ENCODE measurements at places on chromosomes 16 and 17.
A peak's percentile ranks its signal among the peaks of the same experiment; 100 is the strongest.

DNA sequence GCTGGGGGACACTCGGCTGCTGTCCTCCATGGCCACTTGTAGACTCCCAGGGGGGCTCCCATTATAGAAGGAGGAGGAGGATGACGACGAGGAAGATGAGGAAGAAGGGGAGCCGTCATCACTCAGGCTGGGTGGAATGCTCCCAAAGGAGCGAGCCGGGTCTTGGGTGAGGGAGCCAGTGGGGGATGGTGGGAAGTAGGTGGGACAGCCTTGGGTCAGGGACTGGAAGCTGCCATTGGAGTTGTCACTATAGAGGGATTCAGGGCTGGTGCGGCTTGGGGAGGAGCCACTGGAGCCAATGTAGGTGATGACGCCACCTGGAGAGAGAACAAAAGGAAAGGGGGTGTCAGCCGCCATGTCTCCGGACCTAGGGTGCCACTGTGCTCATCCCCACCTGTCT lies 3.3 kb downstream of the NR1D1 start:
- DNase-seq: no peak

DNA sequence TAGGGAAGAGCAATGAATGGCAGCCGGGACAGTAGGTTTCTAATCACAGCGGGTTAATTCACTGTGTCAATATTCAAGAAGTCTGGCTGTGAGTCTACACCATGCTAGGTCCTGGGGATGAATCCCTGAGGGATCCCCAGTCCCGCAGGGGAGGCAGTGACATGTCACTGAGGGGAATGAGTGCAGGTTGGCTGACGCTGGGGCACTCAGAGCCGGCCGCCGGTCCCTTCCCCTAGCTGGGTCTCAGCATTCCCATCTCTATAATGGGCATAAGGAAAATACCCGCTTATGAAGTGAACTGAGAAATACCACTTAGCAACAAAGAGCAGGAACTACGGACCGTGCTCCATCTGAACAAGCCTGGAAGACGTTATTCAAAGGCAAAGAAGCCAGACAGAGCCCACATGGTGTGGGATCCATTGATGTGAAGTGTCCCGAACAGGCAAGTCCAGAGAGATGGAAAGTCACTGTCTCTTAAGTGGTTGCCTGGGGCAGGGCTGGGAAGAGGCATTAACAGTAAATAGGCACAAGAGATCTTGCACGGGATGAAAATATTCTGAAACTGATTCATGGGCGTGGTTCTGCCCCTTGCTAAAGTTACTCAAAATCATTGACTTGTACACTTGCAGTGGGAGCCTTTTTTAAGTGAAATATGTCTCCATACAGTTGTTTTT lies 31.9 kb downstream of the PPL start:
- no peak for DNase-seq

DNA sequence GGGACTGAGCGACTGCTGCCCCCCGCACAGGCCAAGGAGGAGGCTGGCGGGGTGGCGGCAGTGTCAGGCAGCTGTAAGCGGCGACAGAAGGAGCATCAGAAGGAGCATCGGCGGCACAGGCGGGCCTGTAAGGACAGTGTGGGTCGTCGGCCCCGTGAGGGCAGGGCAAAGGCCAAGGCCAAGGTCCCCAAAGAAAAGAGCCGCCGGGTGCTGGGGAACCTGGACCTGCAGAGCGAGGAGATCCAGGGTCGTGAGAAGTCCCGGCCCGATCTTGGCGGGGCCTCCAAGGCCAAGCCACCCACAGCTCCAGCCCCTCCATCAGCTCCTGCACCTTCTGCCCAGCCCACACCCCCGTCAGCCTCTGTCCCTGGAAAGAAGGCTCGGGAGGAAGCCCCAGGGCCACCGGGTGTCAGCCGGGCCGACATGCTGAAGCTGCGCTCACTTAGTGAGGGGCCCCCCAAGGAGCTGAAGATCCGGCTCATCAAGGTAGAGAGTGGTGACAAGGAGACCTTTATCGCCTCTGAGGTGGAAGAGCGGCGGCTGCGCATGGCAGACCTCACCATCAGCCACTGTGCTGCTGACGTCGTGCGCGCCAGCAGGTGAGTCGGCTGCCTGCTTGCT lies 5.6 kb upstream of the TMEM88 start:
- DNase-seq: no peak

- DNase-seq: peak; percentile 90
Observed at GRCh38 chr17:82153745-82154375, 55.8 kb upstream of the FASN start.

DNA sequence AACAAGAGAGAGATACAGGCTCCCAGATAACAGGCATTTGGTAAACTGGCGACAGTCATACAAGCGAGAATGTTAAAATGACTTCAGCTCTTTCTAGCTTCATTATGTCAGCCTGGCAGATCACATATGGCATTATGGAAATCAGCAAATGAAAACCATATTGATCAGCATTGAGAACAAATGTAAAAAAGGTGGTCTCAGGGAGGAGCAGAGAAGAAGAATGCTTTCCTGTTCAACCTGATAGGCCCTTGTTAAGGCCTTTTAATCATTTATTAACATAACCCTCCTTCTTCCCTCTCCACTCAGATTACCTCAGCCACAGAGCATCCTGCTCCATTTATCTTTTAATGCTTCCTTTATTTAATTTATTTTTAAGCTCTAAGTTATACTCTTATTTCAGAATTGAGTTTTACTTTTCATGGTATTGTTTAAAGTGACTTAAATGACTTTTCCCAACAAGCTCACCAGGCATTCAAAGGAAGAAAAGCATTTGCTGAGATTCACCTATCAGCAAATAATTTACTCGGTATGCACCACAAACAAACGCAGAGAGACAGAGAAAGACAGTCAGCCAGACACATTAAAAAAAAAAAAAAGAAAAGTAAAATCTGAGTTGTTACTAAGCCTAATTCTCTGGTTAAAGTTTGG lies 243.9 kb upstream of the TBX2 start:
- DNase-seq: no peak

DNA sequence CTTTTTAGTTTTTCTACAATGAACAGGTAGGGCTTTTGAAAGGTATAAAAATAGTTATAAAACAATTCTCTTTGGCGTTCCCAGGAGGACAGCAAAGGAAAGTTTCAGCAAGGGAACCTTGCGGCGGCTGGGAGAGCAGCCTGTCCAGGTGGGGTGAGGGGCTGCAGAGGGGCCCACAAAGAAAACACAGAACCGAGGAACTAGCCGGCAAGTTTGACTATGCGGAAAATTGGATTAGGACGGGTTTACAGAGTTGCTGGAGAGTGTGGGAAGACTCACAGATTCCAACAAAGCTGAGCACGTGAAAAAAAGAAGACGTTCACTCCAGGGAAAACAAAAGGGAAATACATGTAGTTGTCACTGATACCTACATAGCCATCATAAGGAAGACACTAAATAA lies 40.2 kb upstream of the METTL16 start:
- no peak for DNase-seq

- DNase-seq: no peak
Observed at GRCh38 chr17:8466873-8467272, 31.2 kb downstream of the NDEL1 start.

DNA sequence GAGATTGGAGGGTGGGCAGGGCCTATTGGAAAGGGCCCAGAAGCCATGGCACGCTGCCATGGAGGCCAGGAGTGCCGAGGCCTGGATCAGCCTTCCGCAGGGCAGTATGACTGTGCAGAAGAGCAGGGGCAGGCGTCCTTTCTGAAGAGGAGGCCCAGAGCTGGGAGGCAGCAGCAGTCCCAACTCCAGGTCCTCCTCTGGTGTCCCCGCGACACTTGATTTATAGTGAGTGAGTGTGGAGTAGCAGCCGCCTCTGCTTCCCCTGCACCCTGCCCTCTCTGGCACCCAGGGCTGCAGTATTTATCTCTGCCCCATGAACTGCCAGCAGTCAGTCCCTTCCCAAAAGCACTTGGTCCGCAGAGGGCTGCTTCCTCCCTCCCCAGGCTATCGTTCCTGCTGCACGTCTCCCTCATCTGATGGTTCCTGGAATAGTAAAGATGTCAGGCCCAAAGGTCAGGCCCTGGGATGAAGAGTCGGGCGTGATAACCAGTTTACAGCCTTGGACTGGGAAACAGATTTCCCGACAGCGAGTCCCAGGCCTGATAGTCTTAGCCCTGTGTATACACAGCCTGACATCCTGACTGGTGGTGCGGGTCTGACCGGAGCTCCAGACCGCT lies 32.9 kb downstream of the PGS1 start:
- no peak for DNase-seq

- no peak for DNase-seq
Observed at GRCh38 chr17:80929449-80929848, 62.2 kb upstream of the CHMP6 start.

- DNase-seq: no peak
Observed at GRCh38 chr16:55147396-55147795, 176.6 kb upstream of the IRX6 start.

GRCh38 chr17:45867702-45868101 lies 23.0 kb downstream of the SPPL2C start:
- no peak for DNase-seq

DNA sequence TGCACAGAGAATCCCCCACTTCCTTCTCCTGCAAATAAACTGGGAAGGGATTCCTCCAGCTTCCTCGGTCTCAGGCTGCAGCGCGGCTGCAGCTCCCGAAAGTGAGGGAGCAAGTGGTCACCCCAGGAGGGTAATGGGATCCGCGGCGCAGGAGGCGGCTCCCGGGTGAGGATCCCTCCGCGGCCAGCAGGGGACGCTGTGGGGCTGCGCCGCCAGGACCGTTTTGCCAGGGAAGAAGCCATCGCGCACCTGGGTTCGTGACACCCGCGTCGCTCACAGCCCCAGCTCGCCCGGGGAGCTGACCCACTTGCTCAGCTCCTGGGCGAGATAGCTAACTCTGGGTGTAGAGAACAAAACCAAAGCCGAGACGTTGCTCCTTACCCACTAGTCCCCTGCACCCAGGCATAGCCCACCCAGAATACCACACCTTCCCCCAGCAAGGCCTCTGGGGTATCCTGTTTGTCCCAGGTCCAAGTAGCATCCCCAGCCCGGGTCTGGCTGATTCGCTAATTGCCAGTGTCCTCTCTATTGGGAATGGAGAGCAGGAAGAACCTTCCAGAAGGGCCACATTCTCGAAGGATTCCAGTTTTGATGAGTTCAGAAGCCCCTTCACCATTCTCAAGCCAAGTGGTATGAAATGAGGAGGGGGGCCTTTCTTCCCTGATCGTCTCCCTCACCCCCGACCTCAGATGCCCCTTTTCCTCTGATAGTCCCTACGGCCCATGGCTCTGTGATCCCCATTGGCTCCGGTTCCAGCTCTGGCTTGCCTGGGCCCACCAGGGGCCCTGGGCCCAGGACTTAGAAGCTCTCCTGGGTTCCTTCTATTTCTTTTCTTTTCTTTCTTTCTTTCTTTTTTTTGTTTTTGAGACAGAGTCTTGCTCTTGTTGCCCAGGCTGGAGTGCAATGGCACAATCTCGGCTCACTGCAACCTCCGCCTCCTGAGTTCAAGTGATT lies 14.1 kb downstream of the CYGB start:
- peak; percentile 77 for DNase-seq

GRCh38 chr16:58024486-58025350 lies 836 bp upstream of the MMP15 start:
- peak; percentile 77 for DNase-seq

GRCh38 chr17:56891751-56892150 lies 22.1 kb downstream of the TRIM25 start:
- DNase-seq: peak; percentile 57

GRCh38 chr16:26672206-26672605 lies 394.5 kb upstream of the C16orf82 start:
- DNase-seq: no peak

- DNase-seq: no peak
Observed at GRCh38 chr16:69116906-69117305, 11.5 kb downstream of the HAS3 start.

GRCh38 chr17:82709024-82709675 lies 7.4 kb upstream of the FN3KRP start:
- peak; percentile 26 for DNase-seq

DNA sequence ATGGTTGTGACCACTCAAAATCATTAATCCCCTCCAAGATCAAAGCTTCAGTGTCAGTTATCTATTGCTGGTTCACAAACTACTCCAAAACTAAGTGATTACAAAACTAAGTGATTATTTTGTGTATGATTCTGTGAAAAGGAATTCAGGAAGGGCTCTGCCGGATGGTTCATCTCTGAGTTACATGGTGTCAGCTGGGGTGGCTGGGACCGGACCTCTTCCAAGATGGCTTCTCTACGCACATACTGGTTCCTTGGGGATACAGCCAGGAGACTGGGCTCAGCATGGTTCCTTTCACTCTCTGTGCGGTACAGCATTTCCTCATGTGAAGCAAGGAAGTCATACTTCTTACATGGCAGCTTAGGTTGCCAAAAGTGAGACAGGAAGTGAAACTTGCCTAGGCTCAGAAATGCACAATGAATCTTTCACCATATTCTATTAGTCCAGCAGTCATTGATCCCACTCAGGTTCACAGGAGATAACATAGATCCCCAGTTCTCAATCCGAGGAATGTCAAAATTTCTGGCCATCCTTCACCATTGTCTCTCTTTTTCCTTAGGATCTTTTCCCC lies 97.9 kb upstream of the IRX6 start:
- DNase-seq: no peak

All from hematopoietic multipotent progenitor cell treated with erythropoietin and hydrocortisone succinate and interleukin-3 and kit ligand, for 4 days (in vitro differentiated cells).